ENCODE measurements at places on chromosomes 16 and 17.

GRCh38 chr17:72774236-72774635, 318.3 kb downstream of the SLC39A11 start:
- no peak for DNase-seq

DNA sequence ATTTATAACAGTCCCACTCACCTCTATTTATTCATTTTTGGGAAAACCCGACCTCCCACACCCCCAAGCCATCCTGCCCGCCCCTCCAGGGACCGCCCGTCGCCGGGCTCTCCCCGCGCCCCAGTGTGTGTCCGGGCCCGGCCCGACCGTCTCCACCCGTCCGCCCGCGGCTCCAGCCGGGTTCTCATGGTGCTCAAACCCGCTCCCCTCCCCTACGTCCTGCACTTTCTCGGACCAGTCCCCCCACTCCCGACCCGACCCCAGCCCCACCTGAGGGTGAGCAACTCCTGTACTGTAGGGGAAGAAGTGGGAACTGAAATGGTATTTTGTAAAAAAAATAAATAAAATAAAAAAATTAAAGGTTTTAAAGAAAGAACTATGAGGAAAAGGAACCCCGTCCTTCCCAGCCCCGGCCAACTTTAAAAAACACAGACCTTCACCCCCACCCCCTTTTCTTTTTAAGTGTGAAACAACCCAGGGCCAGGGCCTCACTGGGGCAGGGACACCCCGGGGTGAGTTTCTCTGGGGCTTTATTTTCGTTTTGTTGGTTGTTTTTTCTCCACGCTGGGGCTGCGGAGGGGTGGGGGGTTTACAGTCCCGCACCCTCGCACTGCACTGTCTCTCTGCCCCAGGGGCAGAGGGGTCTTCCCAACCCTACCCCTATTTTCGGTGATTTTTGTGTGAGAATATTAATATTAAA, 638 bp upstream of the TMEM88 start:
- no peak for DNase-seq

- DNase-seq, result peak; percentile 73
Measured at GRCh38 chr17:50816771-50817751, 18.3 kb upstream of the WFIKKN2 start.

DNA sequence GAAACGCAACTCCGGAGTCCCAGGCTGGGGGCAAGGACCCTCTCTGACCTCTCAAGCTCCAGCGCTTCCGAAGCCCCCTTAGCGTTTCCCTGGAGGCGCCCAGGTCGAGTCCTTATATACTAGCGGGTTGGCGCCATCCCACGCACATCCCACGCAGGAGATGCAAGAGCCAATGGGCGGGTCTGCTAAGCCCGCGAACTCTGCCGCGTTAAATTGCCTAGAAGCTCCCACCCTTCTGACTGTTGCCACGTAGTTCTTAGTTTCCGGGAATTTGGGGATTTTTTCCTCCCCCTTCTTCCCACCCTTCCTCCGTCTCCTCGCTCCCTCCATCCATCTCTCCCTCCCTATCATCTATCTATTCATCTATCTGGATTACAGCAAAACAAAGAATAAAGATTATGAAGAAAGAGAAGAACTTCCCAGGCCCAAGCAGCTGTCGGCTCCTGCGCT, at the start of gene SLFN11:
Gene SLFN11, minus strand, starts transcription at position 88 of the 450 bp plus-strand sequence. CDS start 9,814 bp downstream, outside the sequence.
- peak; percentile 89 for DNase-seq

- DNase-seq, result no peak
Measured at GRCh38 chr17:59707971-59708430, 547 bp downstream of the VMP1 start.

GRCh38 chr17:59155439-59156177, at the start of gene PRR11:
Gene PRR11, plus strand, starts transcription at chr17:59155746. Its CDS starts 14,007 bp downstream, at chr17:59169753.
- DNase-seq, result peak; percentile 100

DNA sequence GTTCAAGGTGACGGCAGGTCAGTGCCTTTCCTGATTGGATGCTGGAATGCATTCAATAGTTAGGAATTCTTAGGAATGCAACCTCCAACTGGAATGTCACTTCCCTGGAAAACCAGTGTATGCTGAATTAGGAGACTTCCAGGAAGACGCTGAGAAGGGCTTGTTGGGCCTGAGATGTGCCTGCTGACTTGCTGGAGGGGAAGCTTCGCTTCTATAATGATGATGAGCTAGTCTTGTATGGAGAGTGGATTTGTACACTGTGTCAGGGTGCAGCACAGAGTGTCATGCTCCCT, 45.6 kb downstream of the SMPD3 start:
- no peak for DNase-seq

DNA sequence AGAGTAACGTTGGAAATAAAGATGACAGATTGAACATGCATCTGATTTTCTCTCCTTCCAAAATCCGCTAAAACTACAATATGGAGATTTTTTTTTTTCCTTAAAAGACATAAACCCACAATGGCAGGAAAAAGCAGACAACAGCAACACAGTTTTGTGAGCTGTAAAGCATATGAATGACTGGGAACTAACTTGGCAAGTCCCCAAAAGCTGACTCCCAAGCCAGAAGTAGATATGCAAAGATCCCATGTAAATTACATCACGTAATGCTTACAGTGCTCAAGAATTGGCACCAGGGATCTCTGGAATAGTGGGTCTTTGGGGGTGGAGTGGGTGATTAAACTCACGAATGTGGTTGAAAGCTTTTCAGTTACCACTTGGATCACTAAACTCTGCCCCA, 106.6 kb downstream of the ELAC2 start:
- no peak for DNase-seq

GRCh38 chr16:1584926-1585484, 26.9 kb downstream of the IFT140 start:
- DNase-seq, result no peak

GRCh38 chr17:1865252-1866037, 35.6 kb downstream of the RPA1 start:
- peak; percentile 19 for DNase-seq

DNA sequence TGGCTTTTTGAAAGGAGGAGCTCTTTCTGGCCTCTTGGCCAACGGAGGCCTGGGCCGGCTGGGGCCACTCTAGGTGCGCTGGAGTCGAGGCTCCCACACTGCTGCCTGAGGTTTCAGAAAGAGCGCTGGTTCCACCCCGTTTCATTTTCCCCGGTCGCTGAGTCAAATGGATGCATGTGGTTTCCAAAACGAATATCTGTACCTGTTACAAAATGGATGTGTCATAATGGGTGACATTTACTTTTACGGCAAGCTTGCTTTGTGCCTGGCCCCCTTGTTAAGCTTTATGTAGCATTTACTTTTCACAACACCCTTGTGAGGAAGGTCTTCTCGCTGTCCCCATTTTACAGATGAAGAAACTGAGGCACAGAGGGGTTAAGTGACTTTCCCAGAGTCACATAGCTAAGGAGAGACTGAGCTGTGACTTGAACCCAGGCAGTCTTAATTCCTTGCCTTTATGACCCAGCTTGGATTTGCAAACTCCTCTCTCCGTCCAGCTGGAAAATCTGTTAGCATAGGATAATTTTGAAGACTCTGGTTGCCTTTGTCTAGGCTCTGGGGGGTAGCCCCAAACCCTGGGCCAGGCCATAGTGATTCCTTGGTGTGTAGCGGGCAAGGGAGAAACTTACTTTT, 10.6 kb downstream of the KSR1 start:
- no peak for DNase-seq

GRCh38 chr16:24773771-24774427, 44.4 kb downstream of the TNRC6A start:
- no peak for DNase-seq

DNA sequence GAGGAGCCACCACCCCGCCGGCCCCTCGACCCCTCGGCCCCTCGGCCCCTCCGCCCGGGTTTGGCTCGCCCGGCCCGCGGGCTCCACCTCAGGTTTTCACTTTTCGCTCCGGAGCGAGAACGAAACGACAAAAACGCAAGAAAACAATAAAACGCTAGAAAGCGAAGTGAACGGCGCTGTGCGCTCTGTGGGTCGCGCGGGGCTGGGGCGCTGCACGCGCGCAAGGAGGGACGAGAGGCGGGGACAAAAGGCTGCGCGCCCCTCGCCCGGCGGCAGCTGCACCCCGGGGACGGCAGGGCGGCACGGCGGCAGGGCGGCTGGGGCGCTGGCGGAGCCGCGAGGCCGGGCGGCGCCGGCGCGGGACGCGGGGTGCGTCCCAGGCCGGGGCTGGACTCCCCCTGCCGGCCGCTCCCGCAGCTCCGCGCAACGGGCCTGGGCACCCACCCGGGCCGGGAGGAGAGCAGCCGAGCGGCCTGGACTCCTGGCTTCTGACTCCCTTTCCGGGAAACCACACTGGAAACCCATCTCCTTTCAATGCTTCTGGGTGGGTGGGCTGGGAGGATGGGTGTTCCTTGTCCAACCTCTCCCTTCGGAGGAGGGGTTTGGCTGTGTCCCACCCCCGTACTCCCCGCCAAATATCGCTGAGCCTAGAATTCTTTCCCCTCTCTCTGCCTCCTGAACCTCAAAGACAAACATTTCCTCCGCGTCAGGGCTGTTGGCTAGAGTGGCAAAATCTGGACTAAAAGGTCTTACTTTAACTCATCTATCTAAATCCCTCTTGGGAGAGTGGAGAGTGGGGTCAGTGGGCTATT, 9.9 kb downstream of the TBX2 start:
- DNase-seq, result peak; percentile 72

GRCh38 chr16:50837324-50837723, 95.4 kb downstream of the CYLD start:
- no peak for DNase-seq

GRCh38 chr17:74484066-74484465, 17.6 kb downstream of the CD300A start:
- DNase-seq, result no peak

- no peak for DNase-seq
Measured at GRCh38 chr17:41284043-41284442, 8.5 kb downstream of the KRTAP9-7 start.

DNA sequence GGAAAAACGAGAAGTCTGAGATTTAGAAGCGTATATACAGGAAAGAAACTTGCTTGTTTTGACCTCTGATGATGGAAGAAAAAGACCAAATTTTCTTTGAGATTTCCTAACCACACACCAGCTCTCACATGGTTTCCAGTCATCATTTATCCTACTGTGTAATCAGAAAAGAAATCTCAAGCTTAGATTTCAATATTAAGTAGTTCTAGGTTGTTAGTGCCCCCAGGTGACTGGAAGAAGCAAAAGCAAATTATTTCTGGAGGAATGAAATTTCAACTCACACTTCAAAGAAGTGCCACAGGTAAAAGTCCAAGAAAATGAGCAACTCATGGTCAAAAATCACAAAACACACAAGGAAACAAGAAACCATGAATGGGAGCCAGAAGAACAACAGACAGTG, 51.8 kb upstream of the KDM6B start:
- no peak for DNase-seq

DNA sequence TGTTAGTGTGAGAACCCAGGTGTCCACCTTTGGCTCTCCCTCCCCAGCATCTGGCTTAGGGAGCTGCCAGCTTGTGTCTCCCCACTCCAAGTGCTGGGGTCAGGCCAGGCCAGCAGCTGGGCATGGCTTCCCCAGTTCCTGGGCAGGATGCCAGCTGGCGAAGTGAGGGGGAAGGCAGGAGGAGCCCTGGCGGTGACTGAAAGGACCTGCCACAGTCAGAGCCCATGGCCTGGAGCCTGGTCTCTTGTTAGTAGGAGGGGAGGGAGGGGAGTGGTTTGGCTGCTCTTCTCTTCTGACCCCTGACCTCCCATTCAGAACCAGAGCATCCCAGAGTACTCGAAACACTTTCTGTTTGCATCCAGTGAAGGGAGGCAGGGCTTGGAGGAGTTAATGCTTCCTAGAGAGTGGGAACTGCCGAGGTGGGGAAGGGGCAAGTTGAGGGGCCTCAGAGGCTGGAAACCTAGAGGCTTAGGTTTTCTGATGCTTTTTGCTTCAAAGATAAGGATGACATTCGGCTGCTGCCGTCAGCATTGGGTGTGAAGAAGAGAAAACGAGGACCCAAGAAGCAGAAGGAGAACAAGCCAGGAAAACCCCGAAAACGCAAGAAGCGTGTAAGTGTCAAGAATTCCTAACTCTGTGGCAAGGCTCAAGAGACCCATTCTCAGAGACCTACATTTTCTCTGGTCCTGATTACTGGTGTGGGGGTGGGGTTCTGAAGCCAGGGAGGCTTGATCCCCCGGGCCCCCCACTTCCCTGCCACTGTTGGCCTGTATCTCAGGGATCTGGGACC, 772 bp downstream of the CHD3 start:
- DNase-seq, result peak; percentile 70

DNA sequence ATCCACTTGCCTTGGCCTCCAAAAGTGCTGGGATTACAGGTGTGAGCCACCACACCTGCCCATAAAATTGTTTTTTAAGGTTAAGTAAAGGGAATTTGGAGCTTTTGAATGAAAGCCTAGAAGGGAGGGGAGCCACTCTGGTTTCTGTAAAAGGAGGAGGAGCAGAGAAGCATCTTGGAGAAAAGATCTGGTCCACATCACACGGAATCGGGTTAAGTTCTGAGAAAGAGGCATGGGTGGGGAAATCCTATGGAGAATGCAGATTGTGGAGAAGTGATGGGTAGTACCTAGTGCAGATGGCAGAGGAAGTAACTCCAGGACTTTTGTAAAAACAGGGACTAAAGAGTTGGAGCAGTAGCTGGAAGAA, 18.3 kb upstream of the CEP112 start:
- no peak for DNase-seq

GRCh38 chr17:40540448-40540847, 24.8 kb downstream of the CCR7 start:
- no peak for DNase-seq

- DNase-seq, result no peak
Measured at GRCh38 chr16:59478838-59479237, 744.7 kb upstream of the GOT2 start.

DNA sequence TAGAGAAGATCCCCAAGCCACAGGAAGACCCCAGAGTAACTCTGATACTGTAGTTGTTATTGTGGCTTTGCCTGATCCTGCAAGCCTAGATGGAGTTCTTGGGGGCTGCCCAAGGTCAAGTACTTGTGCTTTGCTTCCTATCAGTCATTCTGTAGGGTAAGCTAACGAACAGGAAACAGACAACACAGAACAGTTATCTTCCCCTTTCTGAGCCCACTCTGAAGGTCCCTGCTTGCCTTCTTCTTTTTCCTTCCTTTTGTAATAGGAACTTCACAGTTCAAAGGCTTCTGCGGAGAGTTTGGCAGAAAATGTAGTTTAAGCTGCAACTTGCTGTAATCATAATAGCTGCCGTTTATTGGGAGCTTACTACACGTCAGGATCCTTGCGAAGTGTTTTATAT, 494.1 kb upstream of the ERCC4 start:
- no peak for DNase-seq

- no peak for DNase-seq
Measured at GRCh38 chr17:55303701-55304145, 39.0 kb downstream of the HLF start.

DNA sequence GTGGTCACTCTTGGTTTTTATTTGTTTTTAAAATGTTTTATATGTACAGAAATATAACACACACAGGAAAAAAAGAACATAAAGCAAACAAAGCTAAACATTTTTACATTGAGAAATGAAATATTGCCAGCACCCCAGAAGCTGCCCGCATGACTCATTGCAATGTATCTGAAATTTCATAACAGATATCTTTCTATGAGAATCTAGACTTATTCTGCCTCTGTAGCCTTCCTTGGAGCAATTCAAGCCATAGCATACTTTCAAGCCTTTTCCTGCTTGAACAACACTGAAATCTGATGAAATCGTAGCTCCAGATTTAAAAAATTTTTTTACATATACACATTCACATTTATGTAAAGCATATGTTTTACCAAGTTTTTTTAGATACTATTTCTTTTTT, 86.9 kb downstream of the RBBP6 start:
- no peak for DNase-seq
